SK-N-SH (cell line): ENCODE measurements at places on chromosomes 12 and 14.

DNA sequence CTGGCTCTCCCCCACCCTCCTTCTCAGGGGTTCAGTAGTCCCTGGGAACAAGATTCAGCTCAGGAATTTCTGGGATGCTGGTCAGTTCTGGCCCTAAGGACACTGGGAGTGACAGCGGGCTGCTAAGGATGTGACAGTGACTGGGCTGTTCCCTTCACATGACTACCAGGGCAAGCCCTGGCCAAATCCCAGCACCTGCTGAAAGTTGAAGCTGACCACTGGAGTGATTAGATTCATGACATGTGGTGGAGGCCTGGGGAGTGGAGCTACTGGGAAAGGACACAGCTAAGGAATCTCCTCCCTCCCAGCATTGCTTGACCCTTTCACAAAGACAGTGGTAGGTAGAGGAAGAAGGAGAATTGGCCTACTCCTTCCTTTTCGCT, 204.9 kb downstream of the DAD1 start:
- H3K27me3 ChIP-seq, result peaks cover 39% of the 10 kb centered on the region
- H3K36me3 ChIP-seq, result no peaks in the 10 kb centered on the region
- no peak overlapping the region for H3K4me3 ChIP-seq
- no peak for DNase-seq

DNA sequence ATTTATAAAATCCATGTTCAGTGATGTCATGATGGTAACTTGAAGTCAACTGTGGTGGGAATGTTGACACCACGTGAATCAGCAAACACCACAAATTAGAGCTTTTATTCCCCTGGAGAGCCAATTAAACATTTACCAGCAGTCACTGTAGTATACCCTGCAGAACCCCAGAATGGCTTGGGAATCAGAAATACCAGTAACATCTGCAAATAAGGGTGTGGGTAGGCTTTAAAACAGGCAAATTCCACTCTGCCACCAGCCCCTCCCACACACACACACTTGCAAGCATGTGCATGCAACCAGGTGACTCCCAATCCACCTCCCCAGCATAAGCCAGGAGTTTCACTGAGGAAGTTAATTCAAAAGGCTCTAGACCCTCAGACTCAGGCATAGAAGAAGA, 63.6 kb upstream of the TMEM263 start:
- H3K27ac ChIP-seq, result no peak overlapping the region
- no peak for DNase-seq
- no peaks in the 10 kb centered on the region for H3K27me3 ChIP-seq
- H3K4me1 ChIP-seq, result no peaks in the 10 kb centered on the region
- no peak overlapping the region for H3K4me3 ChIP-seq

DNA sequence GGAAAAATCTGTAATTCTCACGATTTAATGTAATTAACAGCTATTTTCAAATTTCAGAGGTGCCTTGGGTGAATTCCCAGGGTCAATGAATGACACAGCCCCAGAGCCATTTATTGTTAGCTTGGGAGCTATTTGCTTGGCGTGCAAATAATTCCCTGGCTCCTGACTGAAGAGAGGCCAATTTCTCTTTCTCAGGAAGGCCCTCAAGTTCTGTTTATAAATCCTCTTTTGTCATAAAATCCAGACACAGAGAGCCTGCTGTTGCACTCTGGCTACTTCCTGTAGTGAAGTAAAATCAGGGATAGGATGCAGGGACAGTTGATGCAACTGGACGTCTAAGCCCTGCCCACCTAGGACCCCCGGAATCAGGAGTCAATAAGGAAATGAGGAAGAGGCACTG, 154.3 kb downstream of the TMX1 start:
- no peaks in the 10 kb centered on the region for H3K27me3 ChIP-seq
- no peaks in the 10 kb centered on the region for H3K36me3 ChIP-seq
- H3K4me3 ChIP-seq, result no peak overlapping the region
- DNase-seq, result no peak
- H3K4me1 ChIP-seq, result peaks cover 37% of the 10 kb centered on the region

DNA sequence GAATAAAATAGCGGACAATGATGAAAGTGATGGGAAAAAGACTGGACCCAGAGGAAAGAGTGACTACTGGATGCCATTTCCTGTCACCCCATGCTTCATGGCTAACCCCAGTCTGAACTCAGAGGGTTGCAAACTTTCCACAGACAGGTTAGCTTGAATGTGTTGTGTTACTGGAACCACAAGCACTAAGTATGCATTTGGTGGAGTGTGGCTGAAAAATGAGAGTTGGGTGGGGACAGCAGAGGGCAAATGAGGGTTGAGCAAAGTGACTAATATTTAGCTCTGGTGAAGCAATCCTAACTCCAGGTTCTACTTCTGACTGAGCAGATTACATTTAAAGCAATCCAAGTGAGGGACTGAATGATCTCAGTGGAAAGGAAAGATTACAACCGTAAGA, 1.6 kb downstream of the SLC16A7 start:
- H3K27me3 ChIP-seq, result peaks cover 17% of the 10 kb centered on the region; the same call in 1 of the 2 replicates
- no peaks in the 10 kb centered on the region for H3K36me3 ChIP-seq
- no peak overlapping the region for H3K27ac ChIP-seq

GRCh38 chr12:77644915-77645605, 185.6 kb upstream of the NAV3 start:
- H3K4me3 ChIP-seq, result no peak overlapping the region
- H3K27me3 ChIP-seq, result no peaks in the 10 kb centered on the region
- no peak for DNase-seq

GRCh38 chr14:102351023-102351422, 11.7 kb downstream of the CINP start:
- H3K4me3 ChIP-seq, result no peak overlapping the region
- peaks cover 41% of the 10 kb centered on the region for H3K36me3 ChIP-seq
- no peak for DNase-seq
- H3K4me1 ChIP-seq, result no peaks in the 10 kb centered on the region
- no peak overlapping the region for H3K27ac ChIP-seq

GRCh38 chr14:64253672-64254071, 40.5 kb downstream of the ESR2 start:
- no peaks in the 10 kb centered on the region for H3K27me3 ChIP-seq
- no peak overlapping the region for H3K4me3 ChIP-seq
- DNase-seq, result no peak
- H3K4me1 ChIP-seq, result peaks cover 4% of the 10 kb centered on the region; the same call in 1 of the 2 replicates
- no peak overlapping the region for H3K27ac ChIP-seq
- H3K36me3 ChIP-seq, result no peaks in the 10 kb centered on the region

DNA sequence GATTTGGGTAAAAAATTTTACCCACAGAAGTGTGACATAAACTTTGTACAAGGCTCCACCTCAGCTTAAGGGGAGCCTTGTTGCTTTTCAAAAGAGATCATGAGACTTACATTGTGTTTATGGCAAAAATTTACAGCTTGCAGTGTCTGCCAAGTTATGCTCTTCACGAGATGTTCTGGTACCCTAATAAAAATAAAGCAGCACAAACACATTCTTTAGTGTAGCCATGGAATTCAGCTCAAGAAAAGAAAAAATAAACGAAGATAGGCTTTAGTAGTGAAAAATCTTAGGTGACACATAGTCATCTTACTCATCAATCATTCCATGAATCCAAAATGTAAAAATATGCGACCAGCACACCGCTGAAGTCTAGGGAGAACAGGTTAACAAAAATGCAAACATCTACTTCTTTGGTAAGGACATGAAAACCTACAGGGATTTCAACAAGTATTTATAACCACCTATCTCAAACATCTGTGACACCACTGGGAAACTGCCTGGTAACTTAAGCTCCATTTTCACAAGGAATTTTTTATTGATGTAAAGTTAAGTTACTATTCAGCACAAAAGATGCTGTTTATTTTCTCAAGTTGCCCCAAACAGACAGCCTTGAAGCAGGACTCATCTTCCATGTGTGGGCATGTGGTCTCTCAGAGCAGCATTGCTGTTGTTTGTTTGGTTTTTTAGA, 32.9 kb downstream of the DMAC2L start:
- no peaks in the 10 kb centered on the region for H3K27me3 ChIP-seq
- peaks cover 20% of the 10 kb centered on the region for H3K4me1 ChIP-seq
- no peaks in the 10 kb centered on the region for H3K36me3 ChIP-seq
- H3K4me3 ChIP-seq, result no peak overlapping the region
- H3K27ac ChIP-seq, result no peak overlapping the region

- H3K27me3 ChIP-seq, result no peaks in the 10 kb centered on the region
- no peak for DNase-seq
- H3K36me3 ChIP-seq, result no peaks in the 10 kb centered on the region
- no peak overlapping the region for H3K27ac ChIP-seq
- H3K4me1 ChIP-seq, result no peaks in the 10 kb centered on the region
Observed at GRCh38 chr12:120977531-120978295, 630 bp upstream of the HNF1A start.

- no peak for DNase-seq
- no peak overlapping the region for H3K4me3 ChIP-seq
- no peak overlapping the region for H3K27ac ChIP-seq
- H3K27me3 ChIP-seq, result no peaks in the 10 kb centered on the region
Observed at GRCh38 chr14:77822307-77822706, 22.4 kb downstream of the ADCK1 start.

- H3K27ac ChIP-seq, result no peak overlapping the region
- no peak for DNase-seq
- H3K4me1 ChIP-seq, result no peaks in the 10 kb centered on the region
- H3K36me3 ChIP-seq, result no peaks in the 10 kb centered on the region
Observed at GRCh38 chr12:104448031-104448430, 8.7 kb upstream of the CHST11 start.

- peaks cover 37% of the 10 kb centered on the region; the same call in 1 of the 2 replicates for H3K4me1 ChIP-seq
- no peaks in the 10 kb centered on the region for H3K36me3 ChIP-seq
- peak; percentile 84 for DNase-seq
Observed at GRCh38 chr12:54370171-54370730, 6.0 kb upstream of the GPR84 start.

- H3K36me3 ChIP-seq, result no peaks in the 10 kb centered on the region
- DNase-seq, result no peak
- H3K4me3 ChIP-seq, result no peak overlapping the region
Observed at GRCh38 chr12:542395-543113, 82.8 kb downstream of the B4GALNT3 start.

- no peak overlapping the region for H3K4me3 ChIP-seq
- DNase-seq, result no peak
- no peaks in the 10 kb centered on the region for H3K27me3 ChIP-seq
- no peaks in the 10 kb centered on the region for H3K36me3 ChIP-seq
Observed at GRCh38 chr12:91882910-91883309, 262.7 kb downstream of the BTG1 start.

GRCh38 chr14:104694475-104694950, 5.1 kb downstream of the INF2 start:
- H3K36me3 ChIP-seq, result peaks cover 3% of the 10 kb centered on the region
- no peak for DNase-seq
- H3K4me3 ChIP-seq, result no peak overlapping the region
- H3K27me3 ChIP-seq, result no peaks in the 10 kb centered on the region
- no peak overlapping the region for H3K27ac ChIP-seq

DNA sequence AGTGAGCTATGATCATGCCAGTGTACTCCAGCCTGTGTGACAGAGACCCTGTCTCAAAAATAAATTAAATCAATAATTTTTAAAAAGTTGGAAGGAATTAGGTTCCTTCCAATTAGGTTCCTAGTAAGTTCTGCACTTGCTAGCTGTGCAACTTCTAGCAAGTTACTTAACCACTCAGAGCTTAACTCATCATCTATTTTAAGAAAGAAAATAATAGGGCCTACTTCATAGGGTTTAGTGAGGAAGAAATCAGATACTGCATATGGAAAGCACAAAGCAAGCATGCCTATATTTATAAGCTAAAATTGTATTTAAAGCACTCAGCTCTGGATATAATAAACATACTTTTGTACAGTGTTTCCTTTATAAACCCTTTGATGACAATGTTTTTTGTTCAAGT, 10.7 kb downstream of the FOXN3 start:
- H3K27me3 ChIP-seq, result no peaks in the 10 kb centered on the region
- peaks cover 3% of the 10 kb centered on the region for H3K36me3 ChIP-seq
- H3K27ac ChIP-seq, result no peak overlapping the region
- H3K4me1 ChIP-seq, result peaks cover 5% of the 10 kb centered on the region; the same call in 1 of the 2 replicates
